NCI-H1930 (cell line): ENCODE measurements at places on chromosomes 5 and 9.

GRCh38 chr5:120678279-120678678 is 214.2 kb downstream of the PRR16 start:
- no peak for DNase-seq

DNA sequence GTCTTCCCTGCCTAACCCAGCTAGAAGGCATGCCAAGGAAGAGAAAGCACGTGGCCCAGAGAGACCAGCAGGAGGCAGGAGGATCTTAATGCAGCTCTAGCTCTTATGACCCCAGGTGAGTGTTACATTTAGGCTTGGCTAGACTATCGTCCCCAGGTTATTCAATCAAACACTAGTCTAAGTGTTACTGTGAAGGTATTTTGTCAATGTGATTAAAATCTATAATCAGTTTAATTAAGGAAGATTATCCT is 483.7 kb downstream of the BNC2 start:
- DNase-seq: no peak

DNA sequence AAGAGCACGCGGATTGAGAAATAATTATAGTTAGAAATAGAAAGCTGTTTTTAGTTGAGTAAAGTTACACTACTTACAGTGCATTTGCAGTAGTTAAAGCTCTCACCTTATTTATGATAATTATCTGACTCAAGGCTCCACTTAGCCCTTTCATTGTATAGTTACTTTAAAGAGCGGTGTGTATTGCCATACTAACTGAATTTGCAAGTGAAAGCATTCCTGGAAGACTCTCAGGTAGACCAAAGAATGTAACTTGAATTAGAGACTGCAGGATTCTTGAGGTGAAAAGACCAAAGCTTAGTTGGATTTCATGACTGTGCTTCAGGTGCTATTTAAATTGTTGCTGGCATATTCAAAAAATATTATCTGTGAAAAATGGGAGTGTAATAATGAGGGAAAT is 4.2 kb upstream of the RASA1 start:
- DNase-seq: no peak

DNA sequence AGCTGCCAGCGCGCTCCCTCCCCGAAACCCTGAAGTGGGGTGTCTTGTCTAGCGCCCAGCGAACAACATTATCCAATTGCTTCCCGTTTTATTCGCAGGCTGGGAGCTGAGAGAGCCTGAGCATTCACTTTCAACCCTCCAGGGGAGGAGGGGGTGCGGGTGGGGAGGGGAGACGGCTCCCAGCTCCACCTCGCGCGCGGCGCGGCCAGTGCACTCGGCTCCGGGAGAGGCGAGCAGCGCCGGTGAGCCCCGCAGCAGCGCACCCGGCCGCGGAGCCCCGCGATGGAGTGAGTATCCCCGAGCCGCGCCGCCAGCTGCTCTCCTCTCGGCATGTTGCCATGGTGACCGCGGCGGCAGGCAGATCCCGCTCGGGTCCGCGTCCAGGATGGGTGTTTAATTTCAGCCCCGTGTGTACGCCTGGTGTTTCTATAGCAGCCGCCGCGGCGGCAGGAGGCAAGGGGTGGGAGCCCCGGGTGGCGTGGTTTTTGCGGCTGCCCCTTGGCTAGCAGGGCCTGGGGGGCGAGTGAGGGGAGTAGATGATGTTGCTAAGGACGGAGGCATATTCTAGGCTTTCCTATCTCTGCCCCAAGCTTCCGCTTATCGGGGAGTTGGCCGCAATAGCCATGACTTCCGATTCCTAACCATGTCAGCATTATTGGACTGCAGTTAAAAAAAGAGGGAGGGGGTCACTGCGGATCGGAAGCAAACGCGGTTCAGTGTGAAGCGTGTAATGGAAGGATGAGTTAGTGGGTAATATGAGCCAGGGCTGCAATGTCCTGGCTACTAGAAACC is 139.2 kb upstream of the PALM2AKAP2 start:
- peak; percentile 50 for DNase-seq

GRCh38 chr9:84921175-84921574 is 251.6 kb downstream of the NTRK2 start:
- DNase-seq: no peak

GRCh38 chr9:35923927-35924763 is 14.9 kb downstream of the SPAAR start:
- no peak for DNase-seq

DNA sequence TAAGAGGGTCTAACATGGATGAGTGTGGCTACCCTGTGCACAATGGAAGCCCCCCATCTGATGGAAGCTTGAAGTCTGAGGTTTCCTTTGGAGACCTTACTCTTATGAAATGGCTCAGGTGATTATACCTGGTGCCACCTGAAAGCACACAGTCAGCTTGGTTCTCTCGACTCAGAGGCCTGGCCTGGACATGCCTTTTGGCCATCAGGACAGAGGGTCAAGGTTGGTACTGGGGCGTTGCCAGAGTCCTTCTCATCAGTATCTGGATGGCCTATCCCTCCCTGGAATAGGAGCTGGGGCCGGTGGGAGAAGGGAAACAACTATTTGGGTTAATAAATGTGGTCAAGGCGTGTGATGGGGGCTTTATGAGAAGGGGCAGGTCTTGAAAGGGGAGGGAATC is 48.9 kb downstream of the COL27A1 start:
- DNase-seq: no peak

- no peak for DNase-seq
Measured at GRCh38 chr9:98108531-98109031, 10.4 kb downstream of the TRIM14 start.

DNA sequence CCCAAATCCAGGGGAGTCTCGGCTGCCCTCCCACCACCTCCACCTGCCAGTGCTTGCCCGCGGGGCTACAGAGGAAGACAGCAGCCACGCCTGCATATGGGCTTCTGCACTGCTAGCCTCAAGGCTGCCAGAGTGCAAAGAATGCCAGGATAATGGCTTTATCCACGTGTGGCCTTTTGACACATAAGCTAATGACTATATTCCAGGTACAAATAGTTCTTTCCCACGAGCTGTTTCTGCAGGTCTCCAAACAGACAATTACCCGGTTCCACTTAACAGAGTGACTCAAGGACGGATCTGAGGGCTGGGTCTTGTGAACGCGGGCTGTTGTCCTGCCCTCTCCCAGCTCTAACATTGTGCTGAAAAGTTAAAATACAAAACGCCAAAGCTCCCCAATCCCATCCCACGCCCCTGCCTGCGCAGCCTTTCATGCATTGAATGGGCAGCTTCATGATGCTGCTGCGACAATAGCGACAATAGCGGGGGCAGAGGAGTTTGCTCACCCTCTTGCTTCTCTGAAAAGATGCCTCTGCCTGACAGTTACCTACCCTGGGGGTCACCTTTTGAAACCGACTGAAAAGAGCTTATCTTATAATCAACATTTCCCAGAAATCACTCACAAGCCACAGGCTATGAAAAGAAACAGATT is 39.1 kb upstream of the MSH3 start:
- no peak for DNase-seq

- DNase-seq: peak; percentile 16
Measured at GRCh38 chr5:9498541-9499497, 47.1 kb downstream of the SEMA5A start.

- DNase-seq: no peak
Measured at GRCh38 chr5:42950456-42951292, 89.4 kb downstream of the ANXA2R start.

DNA sequence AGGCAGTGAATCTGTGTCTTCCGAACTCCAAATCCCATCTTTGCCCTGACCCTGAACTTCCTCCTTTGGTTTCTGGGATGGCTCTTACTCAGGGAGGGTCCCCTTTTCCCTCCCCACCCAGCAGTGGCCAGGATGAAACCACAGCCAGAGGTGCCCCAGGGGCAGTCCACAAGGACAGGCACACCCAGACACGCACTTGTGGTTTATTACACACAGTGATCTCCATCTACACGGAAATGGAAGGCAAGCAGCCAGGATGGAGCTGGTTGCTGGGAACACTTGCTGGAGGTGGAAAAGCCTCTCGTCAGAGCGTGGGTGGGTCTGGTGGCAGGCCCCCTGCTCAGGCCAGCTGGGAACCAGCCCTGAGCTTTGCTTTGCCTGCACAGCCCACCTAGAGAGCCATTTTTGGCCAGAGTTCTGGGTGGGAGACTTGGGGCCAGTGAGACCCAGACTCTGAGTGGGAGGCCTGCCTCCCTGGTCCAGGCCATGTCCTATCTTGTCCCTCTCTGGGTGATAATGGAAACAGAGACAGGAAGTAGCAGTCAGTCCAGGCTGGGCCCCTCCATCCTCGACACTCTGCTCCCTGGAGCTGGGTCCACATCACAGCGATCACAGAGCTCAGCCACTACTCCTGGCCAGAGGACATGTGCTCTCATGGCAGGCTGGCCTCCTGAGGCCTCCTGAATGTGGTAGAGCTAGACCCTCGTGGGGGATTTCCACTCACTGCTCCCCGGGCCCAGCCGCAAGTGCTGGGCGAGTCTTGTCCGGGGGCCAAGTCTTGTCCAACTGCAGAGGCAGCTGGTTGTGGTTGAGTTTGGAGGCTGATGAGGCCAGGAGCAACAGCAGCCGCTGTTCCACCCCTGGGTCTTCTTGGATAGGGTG is 5.1 kb upstream of the PHYKPL start:
- no peak for DNase-seq

DNA sequence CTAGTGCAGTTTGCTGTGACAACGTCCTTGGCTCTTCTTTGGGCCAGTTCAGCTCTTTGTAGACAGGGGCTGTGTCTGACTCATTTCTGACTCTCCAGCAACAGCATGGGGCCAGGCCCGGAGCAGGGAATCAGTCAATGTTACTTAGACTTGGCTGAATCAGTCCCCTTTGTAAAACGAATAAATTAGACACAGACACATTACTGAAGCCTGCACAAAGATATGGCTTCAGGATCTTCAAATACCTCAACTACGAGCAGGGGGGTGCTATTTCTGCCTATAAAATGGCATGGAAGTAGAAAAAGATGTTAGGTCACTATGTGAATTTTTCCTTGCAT is 204.7 kb downstream of the TTLL11 start:
- DNase-seq: no peak

GRCh38 chr9:112142420-112142819 is 32.7 kb downstream of the SUSD1 start:
- DNase-seq: no peak

DNA sequence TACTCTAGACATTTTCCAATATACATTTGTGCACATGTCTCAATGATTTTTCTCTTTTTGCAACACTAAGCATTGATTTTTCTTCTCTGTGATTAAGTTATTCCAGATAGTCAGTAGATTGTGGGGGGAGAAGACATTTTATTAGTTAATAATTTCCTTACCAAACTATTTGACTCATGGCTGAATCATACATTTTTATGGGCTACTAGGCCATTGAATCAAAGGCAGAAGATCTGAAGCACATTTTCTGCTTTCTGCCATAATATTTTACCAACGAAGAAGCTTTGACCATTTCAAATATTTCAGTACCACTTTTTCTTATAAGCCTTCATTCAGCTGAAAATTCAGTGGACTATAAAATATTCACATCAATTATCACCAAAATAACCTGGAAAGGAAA is 175.6 kb downstream of the IRX2 start:
- DNase-seq: no peak

DNA sequence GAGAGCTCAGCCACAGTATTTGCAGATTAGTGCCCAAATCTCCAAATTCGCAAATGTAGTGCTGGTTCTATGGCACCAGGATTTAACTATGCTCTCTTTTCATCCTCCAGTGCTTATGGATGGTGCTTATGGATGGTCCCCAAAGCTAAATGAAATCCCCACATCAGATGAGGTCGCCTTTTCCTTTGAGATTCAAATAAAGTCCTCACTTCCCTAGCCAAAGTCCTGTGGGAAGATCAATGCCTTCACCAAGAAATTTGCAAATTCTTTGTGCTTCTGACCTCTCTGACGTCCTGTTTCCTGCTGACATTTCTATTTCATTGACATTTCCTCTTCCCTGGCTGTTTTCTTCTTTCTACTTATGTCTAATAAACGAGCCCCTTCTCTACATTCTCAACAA is 1077.0 kb upstream of the C9orf72 start:
- no peak for DNase-seq

DNA sequence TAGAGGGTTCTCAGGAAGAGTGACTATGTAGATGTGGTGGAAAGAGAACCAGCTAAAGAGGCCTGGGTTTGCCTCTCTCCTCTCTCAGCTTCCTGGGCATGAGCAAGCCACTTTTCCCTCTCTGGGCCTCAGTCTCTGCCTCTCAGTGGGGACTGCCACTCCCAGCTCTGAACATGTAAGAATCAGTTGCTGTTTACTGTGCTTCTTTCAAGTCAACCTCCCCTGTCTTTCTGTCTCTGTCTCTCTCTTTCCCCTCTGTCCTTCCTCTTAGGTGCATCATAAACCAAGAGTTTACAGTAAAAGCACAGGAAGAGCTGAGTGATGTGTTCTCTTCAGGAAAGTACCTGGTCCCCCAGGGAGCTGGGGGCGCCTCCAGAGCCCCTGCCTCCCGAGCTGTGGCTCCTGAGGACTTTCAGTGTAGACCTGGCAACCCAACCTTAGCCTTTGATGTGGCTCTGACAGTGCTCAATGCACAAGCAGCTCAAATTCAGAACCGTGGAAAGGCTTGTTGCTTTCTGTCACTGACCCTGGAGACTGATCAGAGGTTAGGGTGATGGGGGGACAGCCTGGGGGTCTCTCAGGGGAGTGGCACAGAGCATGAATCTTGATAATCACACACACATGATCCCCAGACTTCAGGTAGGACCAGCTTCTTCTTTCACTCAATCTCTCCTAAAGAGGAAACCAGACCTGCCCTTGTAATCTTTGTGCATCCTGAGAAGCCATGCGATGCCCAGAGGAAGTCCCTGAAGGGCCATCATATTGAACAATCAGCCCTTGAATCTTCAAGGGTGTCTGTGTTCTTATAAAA is 59.4 kb upstream of the TNFSF8 start:
- DNase-seq: no peak
